ENCODE measurements at places on chromosomes 1 and 21.
A peak's percentile ranks its signal among the peaks of the same experiment; 100 is the strongest.

DNA sequence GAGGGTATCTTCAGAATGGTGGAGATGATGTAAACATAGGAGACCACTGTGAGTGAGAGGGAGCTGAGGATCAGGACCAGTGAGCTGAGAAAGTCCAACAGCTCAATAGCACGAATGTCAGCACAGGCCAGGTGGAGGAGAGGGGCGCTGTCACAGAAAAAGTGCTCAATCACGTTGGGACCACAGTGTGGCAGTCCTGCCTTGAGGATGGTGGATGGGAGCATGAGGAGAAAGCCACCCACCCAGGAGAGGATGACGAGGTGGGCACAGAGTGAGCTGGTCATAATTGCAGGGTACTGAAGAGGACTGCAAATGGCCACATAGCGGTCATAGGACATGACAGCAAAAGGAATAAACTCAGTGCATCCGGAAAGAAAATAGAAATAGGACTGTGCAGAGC is 8.1 kb downstream of the OR11L1 start:
- DNase-seq: no peak

GRCh38 chr1:168403140-168403539 is 122.5 kb downstream of the TBX19 start:
- DNase-seq: no peak

GRCh38 chr1:203353486-203353885 is 2.6 kb upstream of the FMOD start:
- DNase-seq: no peak

DNA sequence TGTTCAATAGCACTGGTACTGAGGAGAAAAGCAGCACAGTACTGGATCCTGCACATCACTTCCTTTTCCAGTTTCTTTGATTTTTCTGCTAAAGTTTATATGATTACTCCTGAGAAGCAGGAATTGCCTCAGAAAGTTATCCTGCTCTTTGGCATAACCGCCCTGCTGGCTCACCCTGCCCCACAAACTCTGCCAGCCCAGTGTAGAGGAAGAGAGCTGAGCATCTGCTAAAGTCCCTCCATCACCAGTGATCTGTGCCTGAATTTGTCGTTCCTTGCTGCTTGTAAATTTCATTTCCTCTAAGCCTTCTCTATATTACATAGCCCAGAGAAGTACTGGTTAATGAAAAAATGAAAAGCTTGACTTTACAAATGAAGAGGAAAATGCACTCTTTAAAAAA is 87.0 kb upstream of the C1orf21 start:
- no peak for DNase-seq

GRCh38 chr21:43658769-43659135 is 536 bp downstream of the HSF2BP start:
- DNase-seq: no peak

DNA sequence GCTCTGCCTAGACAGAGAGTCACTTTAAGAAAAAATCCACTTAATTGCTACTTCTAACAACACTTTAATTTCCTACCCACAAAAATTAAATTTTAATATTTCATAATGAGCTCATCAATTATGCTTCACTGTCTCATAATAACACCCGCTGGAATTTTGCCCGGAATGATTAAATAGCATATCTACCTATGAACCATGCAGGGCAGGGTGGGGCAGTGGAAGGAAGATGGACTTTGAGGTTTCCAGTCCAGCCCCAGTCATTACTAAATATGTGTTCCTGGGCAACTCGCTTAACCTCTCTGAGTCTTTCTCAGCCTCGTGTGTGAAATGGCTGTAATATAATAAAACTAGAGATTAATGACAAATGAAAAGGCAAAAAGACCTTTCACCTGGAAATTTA is 32.8 kb upstream of the SLC45A1 start:
- DNase-seq: no peak

DNA sequence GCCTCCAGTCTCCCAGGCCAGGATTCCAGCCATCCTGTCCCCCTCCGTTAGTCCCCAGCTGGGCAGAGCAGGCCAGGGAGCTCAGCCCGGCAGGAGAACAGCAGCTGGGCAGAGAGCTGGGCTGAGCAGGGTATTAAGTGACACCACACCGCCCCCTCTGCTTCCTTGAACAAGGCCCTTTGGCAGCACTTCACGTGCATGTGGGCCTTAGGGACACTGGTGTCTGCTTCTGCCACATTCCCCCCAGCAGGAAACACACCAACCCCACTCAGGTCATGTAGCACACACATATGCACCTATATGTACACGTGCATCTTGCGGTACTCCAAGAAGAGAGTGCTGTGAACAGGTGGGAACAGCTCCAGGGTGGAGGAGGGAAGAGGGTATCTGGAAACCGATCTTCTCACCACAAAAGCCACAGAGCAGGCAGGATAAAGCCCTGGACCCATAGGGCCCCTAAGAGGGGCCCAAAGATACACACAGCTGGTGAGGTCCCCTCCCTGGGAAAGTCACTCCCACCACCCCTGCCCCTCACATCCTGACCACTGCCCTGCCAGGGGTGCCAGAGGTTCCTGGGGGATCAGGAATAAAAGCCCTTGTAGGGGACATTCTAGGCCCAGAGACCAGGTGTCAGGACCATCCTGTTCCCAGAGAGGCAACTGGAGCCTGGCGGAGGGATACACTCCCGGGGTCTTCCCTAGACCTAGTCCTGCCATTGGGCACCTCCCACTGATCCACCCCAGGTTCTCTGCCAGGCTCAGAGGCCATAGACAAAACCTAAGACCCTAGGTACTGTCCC is 4.5 kb downstream of the EPHA2 start:
- DNase-seq: no peak

DNA sequence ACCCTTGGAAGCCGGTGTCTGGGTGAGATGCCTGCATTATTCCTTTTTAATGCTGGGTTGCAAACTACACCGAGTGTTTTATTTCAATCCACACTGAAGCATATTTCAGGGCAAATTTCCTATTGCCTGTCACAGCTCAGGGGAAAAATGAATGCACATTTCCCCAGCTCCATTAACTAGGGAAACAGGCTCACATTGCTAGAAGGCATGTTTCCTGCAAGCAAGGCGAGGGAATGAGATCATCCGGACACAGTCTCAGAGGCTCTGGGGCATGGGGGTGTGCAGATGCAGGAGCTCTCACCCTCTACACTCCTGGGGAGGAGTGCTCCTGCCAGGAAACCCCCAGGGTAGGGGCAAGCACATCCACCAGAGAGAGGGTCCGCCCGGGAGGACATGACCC is 24.6 kb downstream of the SYT2 start:
- no peak for DNase-seq

DNA sequence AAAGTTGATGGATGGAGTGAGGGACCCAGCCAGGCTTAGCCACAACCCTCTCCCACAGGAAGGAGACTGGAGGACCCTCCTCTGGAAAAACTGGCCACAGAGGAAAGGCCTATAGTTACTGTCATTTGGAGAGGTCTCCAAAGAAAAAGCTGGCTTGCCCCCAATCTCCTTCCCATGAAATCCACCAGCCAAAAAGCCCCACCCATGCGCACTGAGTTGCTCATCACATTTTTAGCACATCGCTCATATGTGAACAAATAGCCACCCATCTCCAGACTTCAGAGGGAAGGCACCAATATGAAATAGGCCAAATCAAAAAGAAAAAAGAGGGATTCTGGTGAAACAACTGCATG is 36.9 kb upstream of the QSOX1 start:
- DNase-seq: peak; percentile 23

GRCh38 chr1:197903196-197903514 is 725 bp downstream of the C1orf53 start:
- no peak for DNase-seq

DNA sequence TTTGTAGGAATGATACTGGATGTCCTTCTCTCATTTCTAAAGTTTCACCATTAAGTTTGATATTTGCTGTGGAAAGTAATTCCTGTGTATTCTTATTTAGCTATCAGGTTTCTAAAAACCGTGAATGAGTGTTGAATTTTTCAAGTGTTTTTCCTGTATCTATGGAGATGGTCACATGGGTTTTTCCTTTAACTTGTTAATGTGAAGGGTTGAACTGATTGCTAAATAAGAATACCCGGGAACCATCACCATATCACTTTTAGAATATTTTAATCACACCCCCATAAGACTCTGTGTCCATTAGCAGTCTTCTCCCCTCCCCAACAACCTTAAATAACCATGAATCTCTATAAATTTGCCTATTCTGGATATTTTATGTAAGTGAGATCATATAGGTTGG is 16.5 kb upstream of the ASAP3 start:
- DNase-seq: no peak

- no peak for DNase-seq
Observed at GRCh38 chr1:29753244-29753643, 516.9 kb downstream of the PTPRU start.

GRCh38 chr1:88016947-88017346 is 667.1 kb upstream of the PKN2 start:
- no peak for DNase-seq

All from 8988T (cell line).